ENCODE measurements at places on chromosomes 3 and 15.

- DNase-seq: no peak
Observed at GRCh38 chr3:69108811-69109210, 13.6 kb downstream of the LMOD3 start.

GRCh38 chr15:50676799-50677483, 9.7 kb downstream of the TRPM7 start:
- no peak for DNase-seq

DNA sequence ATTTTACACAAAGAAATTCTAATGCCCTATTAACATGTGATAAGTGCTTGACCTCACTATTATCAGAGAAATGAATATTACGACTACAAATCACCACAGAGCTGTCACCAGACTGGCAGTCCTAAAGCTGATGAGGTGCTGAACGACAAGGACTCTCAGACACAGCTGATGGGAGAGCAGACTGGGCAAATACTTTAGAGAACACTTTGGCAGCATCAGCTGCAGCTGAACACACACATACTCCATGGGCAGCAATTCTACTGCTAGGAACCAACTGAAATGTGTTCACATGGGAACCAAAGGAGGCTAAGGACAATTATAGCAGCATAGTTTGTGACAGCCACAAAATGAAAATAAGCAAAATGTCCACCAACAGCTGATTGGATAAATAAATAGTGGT, 45.5 kb downstream of the SUSD5 start:
- no peak for DNase-seq

- peak; percentile 81 for DNase-seq
Observed at GRCh38 chr3:13414040-13414729, 5.9 kb downstream of the NUP210 start.

DNA sequence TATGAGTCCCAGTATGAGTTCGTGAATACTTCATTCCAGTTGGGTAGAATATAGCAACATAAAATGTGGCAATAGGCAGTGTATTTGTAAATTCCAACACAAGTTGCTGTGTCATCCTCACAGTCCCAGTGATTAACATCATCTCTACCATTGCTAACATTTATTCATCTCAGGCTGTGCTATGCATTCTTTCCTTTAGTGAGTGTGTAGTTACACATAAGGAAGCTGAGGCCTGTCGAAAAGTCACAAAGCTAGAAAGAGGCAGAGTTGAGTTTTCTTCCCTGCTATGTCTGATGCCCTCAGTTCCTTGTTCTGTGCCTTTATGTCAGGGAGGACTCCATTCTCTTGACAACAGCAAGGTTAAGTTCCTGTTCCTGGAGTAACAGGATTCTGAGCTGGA, 96.4 kb downstream of the FNDC3B start:
- DNase-seq: no peak

DNA sequence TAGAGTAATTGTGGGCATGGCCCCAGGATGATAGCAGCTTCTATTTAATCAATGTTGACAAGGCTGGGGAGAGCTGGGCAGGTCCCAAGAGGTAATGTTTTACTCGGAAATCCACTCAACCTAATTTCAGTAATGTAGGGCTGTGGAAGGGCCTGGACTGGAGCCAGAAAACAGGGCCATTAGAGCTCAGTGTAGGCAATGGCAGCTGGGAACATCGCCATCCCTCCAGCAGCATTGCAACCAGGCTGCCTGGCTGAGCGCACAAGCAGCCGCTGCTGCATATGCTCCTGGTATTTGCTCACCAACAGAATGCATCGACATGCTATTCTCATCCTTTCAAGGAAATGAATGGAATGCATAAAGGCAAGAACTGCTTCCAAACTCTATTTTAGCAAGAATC, 90.0 kb downstream of the GAP43 start:
- no peak for DNase-seq

DNA sequence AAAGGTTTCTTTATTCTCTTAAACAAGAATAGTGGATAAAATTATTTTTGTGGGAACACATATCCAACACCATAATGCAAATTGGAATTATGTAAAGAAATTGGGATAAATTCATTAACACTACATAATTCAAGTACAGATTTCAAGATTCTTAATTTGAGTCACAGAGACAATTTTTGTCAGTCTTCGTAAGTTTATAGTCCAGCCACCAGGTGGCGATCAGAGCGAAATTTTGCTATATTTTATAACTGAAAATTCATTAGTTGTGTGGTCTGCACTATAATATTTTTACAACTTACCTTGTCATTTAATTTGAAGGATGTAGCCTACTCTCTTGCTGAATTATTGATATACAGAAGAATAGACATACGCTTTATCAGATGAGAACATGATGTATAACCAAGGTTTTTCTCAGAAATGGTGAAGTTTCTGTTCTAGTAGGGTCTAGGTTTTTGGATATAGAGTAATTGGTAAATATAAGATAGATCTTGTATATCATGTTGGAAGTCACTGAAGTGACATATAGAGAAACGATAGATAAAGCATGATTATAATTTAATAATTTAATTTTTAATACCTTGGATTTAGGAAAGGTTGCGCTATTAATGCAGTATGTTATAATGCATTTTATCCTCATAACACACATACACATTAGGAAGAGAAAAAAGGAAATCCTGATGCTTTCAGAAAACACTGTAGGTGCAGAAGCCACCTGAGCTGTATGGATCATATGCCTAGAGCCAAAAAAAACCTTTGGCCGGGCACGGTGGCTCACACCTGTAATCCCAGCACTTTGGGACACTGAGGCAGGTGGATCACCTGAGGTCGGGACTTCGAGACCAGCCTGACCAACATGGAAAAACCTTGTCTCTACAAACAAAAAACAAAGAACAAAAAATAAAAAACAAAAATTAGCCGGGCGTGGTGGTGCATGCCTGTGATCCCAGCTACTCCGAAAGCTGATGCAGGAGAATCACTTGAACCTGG, 31.7 kb downstream of the PLSCR4 start:
- DNase-seq: peak; percentile 28

- no peak for DNase-seq
Observed at GRCh38 chr15:89340573-89340972, 5.9 kb upstream of the POLG start.

GRCh38 chr15:42826251-42826890, 89.4 kb upstream of the CDAN1 start:
- peak; percentile 3 for DNase-seq

- DNase-seq: no peak
Observed at GRCh38 chr3:194661374-194661773, 10.6 kb downstream of the LSG1 start.

DNA sequence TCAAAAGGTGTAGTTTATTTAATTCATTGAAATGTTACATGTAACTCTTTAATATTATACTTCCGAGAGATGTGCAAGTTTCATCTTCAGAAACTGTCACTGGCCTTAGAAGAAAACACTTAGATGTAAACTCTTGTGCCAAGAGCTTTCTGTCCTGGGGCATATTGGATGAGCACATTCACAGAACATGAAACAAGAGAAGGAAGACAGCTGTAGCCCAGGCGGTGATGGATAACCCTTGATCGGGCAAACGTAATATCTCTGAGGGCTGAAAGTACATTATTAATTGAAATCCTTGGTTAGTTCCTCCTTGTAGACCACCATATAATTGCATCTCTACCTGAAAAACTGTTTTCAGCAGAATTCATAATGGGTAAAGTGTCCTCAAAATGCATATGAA, 67.4 kb downstream of the MECOM start:
- DNase-seq: no peak

DNA sequence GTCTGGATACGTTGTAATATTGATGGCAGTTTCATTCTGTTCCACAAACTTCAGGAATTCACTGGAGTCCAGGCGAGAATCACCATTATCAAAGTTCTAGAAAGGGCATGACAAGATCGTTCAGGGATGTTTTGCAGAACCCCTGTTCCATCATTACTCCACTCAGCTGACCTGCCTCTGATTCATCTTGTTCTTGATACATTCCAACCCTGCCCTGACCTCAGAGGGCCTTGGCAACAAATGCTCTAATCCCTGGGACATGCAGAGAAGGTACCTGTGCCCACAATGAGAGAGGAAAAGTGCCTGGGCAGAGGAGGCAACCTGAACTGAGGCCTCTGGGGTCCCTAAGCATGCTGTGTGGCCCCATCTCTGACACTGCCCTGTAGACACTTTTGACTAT, 45.9 kb downstream of the FSTL1 start:
- no peak for DNase-seq

DNA sequence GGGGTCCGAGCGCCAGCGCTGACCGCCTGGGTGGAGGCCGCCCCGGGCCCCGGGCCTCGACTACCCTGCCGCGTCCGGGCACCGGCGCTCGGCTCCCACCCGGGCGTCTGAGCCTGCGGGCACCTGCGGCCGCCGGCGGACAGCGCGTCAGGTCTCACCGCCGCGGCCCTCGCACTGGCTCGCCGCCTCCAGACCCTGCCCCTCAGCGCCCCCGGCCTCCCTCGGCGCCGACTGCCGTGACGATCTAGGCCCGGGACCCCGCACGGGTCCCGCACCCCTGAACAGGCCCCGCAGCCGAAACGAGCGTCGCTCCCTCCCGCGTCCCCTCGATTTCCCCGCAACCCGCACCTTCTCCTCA, 297 bp downstream of the PRC1 start:
- DNase-seq: no peak

GRCh38 chr15:34986326-34986725, 1.8 kb downstream of the ZNF770 start:
- peak; percentile 28 for DNase-seq

DNA sequence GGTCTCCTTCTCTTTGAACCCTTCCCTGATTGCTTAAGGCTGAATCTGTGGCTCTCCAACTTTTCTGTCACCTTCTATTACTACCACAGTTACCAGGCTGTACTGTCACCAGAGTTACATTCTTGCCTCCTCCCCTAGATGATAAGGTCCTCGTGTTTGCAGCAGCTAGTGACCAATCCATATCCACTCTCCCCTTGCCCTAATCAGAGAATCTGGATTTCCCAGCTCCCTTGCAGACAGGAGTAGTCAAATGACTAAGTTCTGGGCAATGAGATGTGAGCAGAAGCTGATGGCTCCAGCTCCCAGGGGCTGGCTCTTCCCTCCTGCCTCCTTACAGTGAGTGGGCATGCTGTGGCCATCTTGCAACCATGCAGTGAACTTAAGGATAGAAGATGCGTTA, 95.4 kb upstream of the VGLL4 start:
- no peak for DNase-seq

DNA sequence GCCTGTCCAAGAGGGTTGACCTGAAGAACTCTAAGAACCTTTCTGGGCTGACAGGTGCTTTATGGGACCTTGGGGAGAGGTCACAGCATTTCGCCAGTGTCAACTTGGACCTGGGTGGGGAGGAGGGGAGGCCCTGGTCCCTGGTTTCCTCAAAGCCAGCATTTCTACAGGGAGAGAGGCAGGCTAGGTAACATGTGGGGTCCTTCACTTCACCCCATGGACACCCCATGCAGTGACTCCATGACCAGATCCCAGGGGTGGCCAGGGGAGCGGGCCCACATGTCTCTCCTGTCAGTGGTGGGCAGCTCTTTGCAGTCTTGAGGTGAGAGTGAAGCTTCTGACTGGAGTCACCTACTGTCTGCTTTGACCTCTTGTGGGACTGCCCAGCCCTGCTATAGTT, 35.8 kb downstream of the GOLGA6L10 start:
- DNase-seq: no peak

- DNase-seq: no peak
Observed at GRCh38 chr3:4036046-4036445, 236.8 kb downstream of the LRRN1 start.

GRCh38 chr15:45221053-45221599, 30.9 kb upstream of the SLC28A2 start:
- peak; percentile 11 for DNase-seq

DNA sequence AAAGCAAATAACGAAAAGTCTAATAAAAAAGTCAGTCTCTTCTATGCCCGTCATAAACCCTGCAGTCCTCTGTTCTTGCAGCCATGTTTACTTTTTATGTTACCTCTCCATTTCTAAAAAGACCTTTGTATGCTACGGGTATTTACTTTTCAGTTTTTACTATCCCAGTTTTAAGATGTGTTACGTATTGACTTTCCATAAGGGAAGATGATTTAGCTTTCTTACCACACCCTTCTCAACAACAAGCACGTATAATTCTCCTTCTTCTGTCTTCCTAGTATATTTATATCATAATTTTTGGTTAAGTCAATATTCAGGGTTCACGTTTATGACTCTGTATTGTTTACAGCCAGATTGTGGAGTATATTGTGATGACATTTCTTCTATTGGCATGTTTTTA, 10.8 kb downstream of the TRNT1 start:
- DNase-seq: no peak

DNA sequence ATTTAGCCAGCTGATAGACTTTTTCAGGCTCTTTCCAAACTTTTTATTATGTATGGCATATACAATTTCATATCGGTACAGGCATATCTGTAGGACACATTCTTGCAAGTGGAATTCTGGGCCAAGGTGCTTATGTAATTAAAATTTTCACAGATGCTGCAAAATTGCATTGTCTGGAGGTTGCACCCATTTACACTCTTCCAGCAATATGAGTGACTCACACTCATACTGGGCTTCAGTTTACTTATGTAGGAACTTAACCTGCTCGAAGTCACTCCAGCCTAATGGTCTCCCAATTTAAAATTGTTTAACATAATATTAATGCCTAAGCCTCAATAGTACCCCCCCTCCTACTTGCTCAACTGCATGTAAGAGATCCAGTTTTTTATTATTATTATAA, 11.2 kb upstream of the SEC62 start:
- DNase-seq: no peak

- no peak for DNase-seq
Observed at GRCh38 chr3:153679714-153680113, 441.5 kb upstream of the ARHGEF26 start.

GRCh38 chr3:159265705-159266104, 463.9 kb downstream of the MFSD1 start:
- no peak for DNase-seq

GRCh38 chr3:177545964-177546363, 348.7 kb upstream of the TBL1XR1 start:
- DNase-seq: no peak

GRCh38 chr15:71230303-71230702, 115.0 kb downstream of the THSD4 start:
- DNase-seq: no peak

- no peak for DNase-seq
Observed at GRCh38 chr3:64578062-64578770, 109.6 kb downstream of the ADAMTS9 start.

- no peak for DNase-seq
Observed at GRCh38 chr3:13198264-13198879, 125.1 kb upstream of the IQSEC1 start.

DNA sequence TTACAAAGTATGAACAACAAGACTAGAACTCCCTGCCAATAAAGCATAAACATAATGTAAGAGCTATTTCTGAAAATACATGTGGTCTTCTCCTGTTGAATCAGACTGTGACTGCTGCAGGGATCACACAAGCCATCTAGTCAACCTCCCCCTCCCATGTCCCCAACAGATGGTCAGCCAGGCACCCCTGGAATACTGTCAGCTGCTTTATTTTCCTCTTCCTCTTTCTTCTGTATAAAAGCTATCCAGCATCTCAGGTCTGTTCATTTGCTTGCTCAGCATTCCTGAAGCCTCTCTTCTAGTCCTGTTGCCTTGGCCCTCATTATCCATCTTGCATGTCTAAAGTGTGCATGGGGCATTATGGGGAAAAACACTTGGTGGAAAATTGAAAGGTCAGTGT, 6.5 kb upstream of the MINDY4B start:
- no peak for DNase-seq

- peak; percentile 21 for DNase-seq
Observed at GRCh38 chr3:66106788-66107187, 68.1 kb upstream of the MAGI1 start.

GRCh38 chr3:179036626-179037300, 34.8 kb downstream of the ZMAT3 start:
- DNase-seq: no peak
